Stimulated activated CD8-positive, alpha-beta memory T cell treated with anti-CD3 and anti-CD28 coated beads, Interleukin-4, amount 100 ng/mL, for 24 hours (primary cell): ENCODE measurements at places on chromosomes 2 and 18.

GRCh38 chr2:5913711-5914395 lies 221.7 kb downstream of the SOX11 start:
- DNase-seq = no peak

DNA sequence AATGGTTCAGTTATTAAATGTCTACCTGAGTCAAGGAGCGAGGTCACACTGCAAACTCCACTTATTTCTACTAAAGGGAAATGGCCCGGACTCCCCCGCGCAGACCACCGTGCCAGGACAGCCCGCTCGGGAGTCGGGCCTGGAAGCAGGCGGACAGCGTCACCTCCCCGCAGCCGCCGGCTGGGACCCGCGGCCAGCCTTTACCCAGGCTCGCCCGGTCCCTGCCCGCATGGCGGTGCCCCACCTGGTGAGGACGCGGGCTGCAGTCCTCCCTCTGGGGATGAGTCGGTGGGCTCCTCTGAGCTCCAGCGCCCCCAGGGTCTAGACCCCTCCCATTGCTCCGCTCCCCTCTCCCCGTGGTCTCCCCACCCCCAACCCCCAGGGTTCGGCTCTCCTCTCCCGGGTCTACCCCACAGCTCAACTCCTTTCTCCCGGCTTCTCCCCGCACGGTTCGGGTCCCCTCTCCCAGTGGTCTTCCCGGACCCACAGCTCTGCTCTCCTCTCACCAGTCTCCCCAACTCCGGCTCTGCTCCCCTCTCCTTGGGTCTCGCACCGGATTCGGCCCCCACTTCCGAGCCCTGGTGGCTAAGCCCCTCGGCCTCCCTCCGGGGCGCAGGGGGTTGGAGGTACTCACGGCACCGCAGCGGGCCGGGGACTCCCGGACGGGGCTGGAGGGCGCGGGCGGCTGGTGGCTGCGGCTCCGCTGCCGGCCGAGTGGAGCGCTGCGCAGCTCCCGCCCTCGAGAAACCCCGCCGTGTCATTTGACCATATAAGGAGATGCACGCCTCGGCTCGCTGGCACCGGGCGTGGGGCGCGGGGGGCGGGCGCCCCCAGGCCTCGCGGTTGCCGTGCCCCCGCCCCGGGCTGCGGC lies at the start of gene FHL2:
FHL2 (minus strand) TSS at position 716 of the 871 bp plus-strand sequence. CDS start 12,535 bp downstream, outside the sequence.
- DNase-seq = peak; percentile 50

DNA sequence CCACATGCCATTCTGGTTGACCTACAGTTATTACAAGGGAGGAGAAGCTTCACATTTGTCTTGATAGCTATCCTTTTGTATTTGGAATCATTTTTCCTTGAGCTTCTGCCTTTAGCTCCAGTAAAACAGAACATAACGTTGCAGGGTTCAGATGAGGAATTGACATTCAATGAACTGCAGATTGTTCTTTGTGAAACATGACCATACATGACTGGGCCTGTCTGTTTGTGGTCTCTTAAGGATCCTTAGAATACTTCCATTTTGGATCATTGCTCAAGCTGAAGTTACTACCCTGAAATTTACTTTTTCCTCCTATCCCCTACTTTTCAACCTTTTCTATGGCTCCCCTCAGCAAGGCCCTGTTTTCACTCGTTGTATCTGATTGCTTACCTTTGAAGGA lies 1281.7 kb upstream of the CELF4 start:
- DNase-seq = no peak

DNA sequence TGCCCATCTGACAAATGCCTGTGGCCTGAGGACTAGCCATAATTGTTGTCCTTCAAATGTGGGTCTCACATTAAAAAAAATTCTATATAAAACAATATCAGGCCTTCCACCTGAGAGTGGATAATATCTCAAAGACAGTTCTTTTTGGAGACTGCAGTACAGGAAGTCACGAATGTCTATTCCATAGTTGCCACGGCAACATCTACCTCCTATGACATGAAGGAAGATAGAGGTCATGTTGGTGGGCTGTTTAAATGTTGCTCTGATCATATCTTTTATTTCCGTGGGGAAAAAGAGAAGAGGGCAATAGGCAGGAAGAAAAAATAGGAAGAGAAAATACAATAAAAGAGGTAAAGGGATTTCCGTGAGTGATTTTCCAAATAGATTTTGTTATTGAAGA lies 151.8 kb downstream of the ARL6IP6 start:
- no peak for DNase-seq
